ENCODE measurements at places on chromosomes 13 and 19. TPM values are rescaled to one million over a fixed set of nuclear protein-coding genes. Genes with fewer than 3 reads are reported as not detected.

- H3K27me3 ChIP-seq = peaks cover 69% of the 10 kb centered on the region
- H3K4me1 ChIP-seq = peaks cover 10% of the 10 kb centered on the region
- H3K4me3 ChIP-seq = no peak overlapping the region
- no peaks in the 10 kb centered on the region for H3K36me3 ChIP-seq
Measured at GRCh38 chr13:99859178-99860177, 112.1 kb downstream of the ZIC5 start.

The FFAR2 gene
- not detected for total RNA-seq

DNA sequence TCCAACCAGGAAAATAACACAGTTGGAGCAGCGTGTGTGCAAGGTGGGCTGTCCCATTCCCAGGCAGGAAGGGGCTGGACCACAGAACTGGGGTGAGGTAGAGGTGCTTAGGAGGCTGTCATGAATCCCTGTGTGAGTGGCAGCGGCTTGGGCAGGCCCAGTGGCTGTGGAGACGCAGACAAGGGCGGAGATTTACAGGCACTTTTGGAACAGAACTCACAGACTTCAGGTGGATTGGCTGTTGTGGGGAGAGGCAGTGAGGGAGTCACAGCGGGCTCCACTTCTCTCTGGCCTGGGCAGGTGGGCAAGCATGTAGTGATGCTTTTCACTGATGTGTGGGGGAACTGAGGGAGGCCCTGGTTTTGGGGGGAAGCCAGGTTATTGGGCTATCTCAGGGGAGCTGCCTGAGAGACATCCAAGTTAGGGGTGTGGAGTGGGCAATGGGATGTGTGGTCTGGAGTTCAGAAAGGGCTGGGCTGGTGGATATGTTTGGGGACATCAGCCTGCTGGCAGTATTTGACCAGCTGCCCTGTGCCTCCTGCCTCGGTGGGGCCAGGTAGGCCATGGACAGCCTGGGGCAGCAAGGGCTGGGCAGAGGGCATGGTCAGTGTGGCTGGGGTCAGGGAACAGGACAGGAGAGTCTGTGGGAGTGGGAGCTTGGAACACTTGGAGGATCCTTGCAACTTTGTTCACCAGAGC is 27.0 kb upstream of the ZNF492 start:
- no peak for DNase-seq
- no peaks in the 10 kb centered on the region for H3K36me3 ChIP-seq
- H3K27me3 ChIP-seq = no peaks in the 10 kb centered on the region

- DNase-seq = no peak
- no peak overlapping the region for H3K4me3 ChIP-seq
- H3K27ac ChIP-seq = no peak overlapping the region
Measured at GRCh38 chr13:54433493-54434206, 1405.0 kb downstream of the OLFM4 start.

The KCTD12 gene
- total RNA-seq = 13.2 TPM

DNA sequence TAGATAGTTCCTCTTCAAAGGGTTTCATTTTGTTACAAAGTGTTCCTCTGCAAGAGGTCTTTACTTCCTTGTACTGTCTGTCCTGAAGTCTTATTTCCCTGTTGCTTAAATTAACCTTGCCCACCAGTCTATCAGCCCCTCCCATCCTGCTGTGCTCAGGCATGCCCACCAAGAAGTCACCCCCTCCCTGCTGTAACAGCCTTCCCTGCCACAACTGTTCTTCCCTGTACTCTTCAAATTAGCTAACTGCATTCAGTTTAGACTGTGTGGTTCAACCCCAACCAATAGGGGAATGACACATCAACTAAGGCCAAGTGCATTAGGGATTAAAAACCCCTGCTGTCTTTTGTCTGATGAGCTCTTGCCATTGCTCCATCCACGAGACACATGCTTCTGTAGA is 34.4 kb upstream of the ZNF562 start:
- H3K27me3 ChIP-seq = no peaks in the 10 kb centered on the region
- H3K36me3 ChIP-seq = no peaks in the 10 kb centered on the region
- no peak overlapping the region for H3K4me3 ChIP-seq
- DNase-seq = no peak
- no peaks in the 10 kb centered on the region for H3K4me1 ChIP-seq
- no peak overlapping the region for H3K27ac ChIP-seq

GRCh38 chr19:5456841-5457200 is 1.6 kb downstream of the ZNRF4 start:
- no peak overlapping the region for H3K27ac ChIP-seq
- no peaks in the 10 kb centered on the region for H3K4me1 ChIP-seq
- no peak overlapping the region for H3K4me3 ChIP-seq
- H3K27me3 ChIP-seq = no peaks in the 10 kb centered on the region

DNA sequence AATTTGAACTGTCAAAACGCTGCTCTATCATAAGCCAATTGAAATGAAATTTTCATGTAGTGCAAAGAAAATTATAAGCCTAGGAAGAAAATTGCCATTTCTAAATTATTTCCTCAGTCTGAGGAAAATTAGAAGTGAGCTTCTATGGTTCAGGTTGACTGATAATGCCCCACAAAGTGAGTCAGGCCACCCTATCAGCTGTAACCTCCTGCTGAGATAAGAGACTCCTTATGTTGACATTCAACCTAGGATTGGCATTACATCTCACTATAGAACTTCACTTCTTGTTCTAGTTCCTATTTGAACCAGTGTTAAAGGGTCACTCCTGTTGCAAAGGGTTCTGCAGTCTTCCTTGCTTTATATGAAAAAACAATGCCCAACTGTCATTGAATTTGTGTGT is 32.6 kb upstream of the RFC3 start:
- H3K4me1 ChIP-seq = peaks cover 17% of the 10 kb centered on the region
- H3K4me3 ChIP-seq = no peak overlapping the region
- H3K36me3 ChIP-seq = no peaks in the 10 kb centered on the region

DNA sequence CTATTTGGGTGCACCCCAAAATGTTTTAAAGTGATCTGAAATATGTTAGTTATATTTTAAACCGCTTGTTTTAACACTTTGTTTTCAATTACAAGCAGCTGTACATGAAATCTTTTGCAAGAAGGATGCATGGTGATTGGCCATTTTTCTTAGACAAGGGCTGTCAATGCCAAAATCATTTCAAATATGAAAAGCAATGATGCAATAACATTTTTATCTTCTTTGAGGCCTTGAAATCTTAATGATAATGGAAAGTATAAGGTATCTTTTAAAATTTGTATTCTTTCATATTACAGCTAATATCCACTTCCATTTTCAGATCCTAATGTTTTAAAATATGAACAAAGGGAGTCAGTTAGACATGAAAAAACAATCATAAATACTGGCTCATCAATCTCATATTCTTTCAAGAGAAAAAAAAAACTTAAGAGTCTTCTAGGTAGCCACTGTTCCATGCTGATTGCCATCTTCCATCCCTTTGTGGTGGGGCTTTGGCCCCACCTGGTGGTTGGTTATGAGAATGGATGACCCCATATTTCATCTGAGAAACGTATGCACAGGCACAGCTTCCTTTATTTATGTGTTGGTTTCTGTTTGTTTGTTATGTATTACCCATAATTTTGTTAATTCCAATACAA is 330.3 kb upstream of the MIR17HG start:
- no peaks in the 10 kb centered on the region for H3K27me3 ChIP-seq
- H3K27ac ChIP-seq = no peak overlapping the region
- no peaks in the 10 kb centered on the region for H3K36me3 ChIP-seq
- no peak for DNase-seq

- H3K36me3 ChIP-seq = no peaks in the 10 kb centered on the region
- H3K27ac ChIP-seq = no peak overlapping the region
- no peak for DNase-seq
Measured at GRCh38 chr13:111943229-111943795, 123.6 kb upstream of the SOX1 start.

DNA sequence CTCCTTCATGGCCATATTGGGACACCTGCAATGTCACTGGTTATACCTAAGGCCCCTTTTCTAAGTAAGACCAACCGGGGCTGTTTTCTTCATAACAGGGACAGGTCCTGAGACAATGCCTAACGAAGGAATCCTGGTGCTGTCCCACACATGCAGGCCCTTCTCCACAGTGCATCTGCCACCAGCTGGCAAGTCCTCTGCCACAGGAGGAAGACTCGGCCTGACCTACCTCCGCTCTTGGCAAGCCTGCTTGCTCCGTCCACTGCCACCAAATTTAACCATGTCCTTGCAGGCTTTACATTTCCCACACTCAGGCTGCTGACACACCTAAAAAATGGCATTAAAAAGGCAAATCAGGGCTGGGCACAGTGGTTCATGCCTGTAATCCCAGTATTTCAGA is 31.8 kb upstream of the EIF3G start:
- H3K27ac ChIP-seq = no peak overlapping the region
- H3K36me3 ChIP-seq = peaks cover 82% of the 10 kb centered on the region
- H3K4me1 ChIP-seq = no peaks in the 10 kb centered on the region
- DNase-seq = no peak
- H3K4me3 ChIP-seq = no peak overlapping the region

DNA sequence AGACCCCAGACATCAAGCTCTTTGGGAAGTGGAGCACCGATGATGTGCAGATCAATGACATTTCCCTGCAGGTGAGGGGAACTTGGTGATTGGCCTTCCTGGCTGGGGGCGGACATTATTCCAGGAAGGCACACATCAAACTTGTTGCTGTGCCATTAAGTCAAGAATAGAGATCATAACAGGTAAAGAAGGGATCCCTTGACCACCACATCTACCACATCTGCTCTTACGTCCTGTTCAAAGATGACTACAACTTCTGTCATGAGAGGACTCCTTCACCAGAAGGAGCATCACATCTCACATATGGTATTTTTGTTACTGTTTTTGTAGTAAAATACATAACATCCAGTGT is 1.1 kb downstream of the RPS5 start:
- H3K27ac ChIP-seq = peak overlapping the region; percentile 94
- H3K4me1 ChIP-seq = peaks cover 22% of the 10 kb centered on the region
- no peak for DNase-seq
- no peaks in the 10 kb centered on the region for H3K27me3 ChIP-seq
- H3K36me3 ChIP-seq = peaks cover 50% of the 10 kb centered on the region

DNA sequence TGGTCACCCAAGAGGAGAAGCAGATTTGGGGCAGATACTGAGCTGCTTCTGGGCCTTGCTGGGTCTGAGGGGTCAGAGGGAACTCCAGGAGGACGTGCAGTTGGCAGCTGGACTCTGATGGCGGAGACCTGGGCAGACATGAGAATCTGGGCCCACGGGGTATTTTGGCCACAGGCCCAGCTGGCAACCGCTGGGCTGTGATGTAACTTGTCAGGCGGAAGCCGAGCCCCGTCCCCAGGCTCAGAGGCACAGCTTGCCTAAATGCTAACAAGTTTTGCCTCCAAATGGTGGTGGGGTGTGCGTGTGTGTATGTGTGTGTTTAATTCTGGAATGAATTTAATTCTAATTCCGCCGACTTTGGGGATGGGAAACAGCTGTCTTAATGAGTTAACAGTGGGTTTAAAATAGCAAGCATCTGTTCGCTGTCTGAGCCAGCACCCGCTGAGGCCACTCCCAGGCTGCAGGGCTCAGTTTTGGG is 11.6 kb downstream of the ZNRF4 start:
- no peaks in the 10 kb centered on the region for H3K4me1 ChIP-seq
- H3K36me3 ChIP-seq = no peaks in the 10 kb centered on the region
- no peak overlapping the region for H3K27ac ChIP-seq
- DNase-seq = no peak

DNA sequence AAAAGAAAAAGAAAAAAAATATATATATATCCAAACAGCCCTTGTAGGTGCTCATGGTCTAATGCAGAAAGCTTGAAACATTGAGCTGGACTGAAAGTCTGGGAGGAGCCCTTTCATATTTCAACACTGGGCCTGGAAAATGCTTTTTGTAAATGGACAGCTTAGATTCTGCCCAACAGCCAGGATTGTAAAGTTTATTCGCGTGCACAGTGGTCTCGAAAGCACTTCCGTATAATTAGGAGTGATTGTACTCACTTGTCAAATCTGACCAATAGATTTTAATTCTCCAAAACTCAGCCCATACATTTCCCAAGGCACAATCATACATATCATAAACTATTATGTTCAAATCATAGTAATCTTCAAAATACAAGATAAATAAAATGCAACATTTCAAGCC is 260.1 kb downstream of the COL4A1 start:
- no peaks in the 10 kb centered on the region for H3K36me3 ChIP-seq
- H3K27ac ChIP-seq = no peak overlapping the region
- no peaks in the 10 kb centered on the region for H3K4me1 ChIP-seq
- no peak for DNase-seq

The CD70 gene
- 85.5 TPM for total RNA-seq

DNA sequence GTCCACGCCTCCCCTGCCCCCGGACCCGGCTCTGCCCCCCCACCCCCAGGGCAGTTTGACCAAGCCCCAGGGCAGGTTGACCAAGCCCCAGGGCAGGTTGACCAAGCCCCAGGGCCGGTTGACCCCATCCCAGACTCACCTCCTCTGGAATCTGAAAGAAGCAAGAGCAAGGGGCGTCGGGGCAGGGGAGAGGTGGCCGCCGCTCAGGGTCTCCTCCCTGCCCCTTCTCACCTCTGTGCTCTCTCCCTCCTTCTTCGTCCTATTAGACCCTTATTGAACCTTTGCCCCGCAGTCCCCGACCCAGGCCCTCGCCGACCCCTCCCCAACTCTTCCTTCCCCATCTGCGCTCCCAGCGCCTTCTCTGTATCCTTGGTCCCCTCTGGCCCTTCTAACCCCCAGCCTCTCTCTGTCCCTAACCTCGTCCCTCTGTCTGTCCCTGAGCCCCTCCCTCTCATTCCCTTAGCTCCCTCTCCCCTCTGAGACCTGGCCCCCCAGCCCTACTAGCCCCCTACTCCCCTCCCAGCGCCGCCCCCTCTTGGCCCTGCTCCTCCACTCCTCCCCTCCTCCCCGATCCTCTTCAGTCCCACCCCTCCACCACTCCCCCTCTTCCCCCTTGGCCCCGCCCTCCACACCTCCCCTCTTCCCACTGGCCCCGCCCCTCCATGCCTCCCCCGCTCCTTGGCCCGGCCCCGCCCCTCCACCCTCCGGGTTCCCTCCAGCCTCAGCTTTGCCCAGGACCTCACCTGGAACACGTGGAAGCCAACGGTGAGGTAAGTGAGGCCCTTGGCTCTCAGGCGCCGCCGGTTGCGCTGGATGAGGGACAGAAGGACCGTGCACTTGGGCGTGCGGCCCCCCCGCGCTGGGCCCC is 7.6 kb downstream of the CAPN12 start:
- peaks cover 16% of the 10 kb centered on the region for H3K36me3 ChIP-seq
- H3K4me3 ChIP-seq = peak overlapping the region; percentile 66
- H3K27me3 ChIP-seq = peaks cover 6% of the 10 kb centered on the region
- H3K27ac ChIP-seq = peak overlapping the region; percentile 38
- H3K4me1 ChIP-seq = peaks cover 38% of the 10 kb centered on the region
- DNase-seq = no peak

The SCGB2B2 gene
- total RNA-seq = 0.30 TPM

The WDR87 gene
- total RNA-seq = not detected

The ACTL9 gene
- not detected for total RNA-seq

DNA sequence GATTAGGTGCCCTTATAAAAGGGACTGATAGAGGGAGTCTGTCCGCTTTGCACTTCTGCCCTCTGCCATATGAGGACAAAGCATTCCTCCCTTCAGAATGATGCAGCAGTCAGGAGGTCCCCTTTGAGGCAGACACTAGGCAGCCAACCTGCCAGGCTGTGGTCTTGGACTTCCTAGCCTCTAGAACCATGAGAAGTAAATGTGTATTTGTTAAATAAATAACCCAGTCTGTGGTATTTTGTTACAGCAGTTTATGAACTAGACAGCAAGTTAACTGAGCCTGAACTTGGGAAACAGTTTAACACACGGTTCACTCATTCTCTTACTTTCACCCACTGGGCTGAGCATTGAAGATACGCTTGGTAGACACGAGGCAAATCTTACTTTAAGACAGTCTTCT is 313.2 kb downstream of the UQCRFS1 start:
- no peak overlapping the region for H3K4me3 ChIP-seq
- no peaks in the 10 kb centered on the region for H3K4me1 ChIP-seq
- no peak for DNase-seq
- H3K27ac ChIP-seq = no peak overlapping the region
- no peaks in the 10 kb centered on the region for H3K27me3 ChIP-seq

The ANGPTL8 gene
- total RNA-seq = not detected

The ZNF626 gene
- total RNA-seq = 1.3 TPM
